Mesothelial cell of epicardium (in vitro differentiated cells): ENCODE measurements at places on chromosomes 11 and 22. TPM values are rescaled to one million over a fixed set of nuclear protein-coding genes. Genes with fewer than 3 reads are reported as not detected.

The RGL4 gene
- 0.07 TPM in 1 of 3 replicates, not detected in the others for total RNA-seq

The KRTAP5-2 gene
- total RNA-seq, result not detected in 3 replicates

GRCh38 chr11:111112614-111113013, 132.9 kb upstream of the POU2AF2 start:
- DNase-seq, result no peak

The LRRC56 gene
- total RNA-seq, result 3.0 to 3.4 TPM (median 3.2 TPM) in 3 replicates

The OR5A1 gene
- total RNA-seq, result not detected in 3 replicates
